RCC 7860 (cell line): ENCODE measurements at places on chromosomes 12 and 14.

GRCh38 chr14:100826391-100827100 is 628 bp downstream of the MEG3 start:
- DNase-seq: no peak

DNA sequence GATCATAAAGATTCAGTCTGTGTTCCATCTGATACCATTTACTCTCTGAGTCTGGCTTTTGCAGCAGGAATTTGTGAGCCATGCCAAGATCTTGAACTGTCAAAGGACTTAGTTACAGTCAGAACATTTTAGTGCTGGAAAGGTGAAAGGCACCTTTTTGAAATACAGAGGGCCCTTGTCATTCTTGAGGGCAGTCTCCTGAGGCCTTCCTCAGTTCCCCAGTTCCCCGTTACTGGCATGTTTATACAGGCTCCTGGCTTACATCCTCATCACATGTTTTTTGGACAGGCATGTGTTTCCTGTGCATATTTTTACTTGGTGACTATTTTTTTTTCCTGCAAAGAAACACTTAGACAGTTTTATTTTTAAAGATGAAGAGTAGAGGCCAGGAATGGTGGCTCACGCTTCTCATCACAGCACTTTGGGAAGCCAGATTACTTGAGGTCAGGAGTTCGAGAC is 21.0 kb downstream of the CFAP54 start:
- no peak for DNase-seq

- peak; percentile 56 for DNase-seq
These were observed 6.9 kb upstream of the ADCY6 start for GRCh38 chr12:48795550-48796455.

DNA sequence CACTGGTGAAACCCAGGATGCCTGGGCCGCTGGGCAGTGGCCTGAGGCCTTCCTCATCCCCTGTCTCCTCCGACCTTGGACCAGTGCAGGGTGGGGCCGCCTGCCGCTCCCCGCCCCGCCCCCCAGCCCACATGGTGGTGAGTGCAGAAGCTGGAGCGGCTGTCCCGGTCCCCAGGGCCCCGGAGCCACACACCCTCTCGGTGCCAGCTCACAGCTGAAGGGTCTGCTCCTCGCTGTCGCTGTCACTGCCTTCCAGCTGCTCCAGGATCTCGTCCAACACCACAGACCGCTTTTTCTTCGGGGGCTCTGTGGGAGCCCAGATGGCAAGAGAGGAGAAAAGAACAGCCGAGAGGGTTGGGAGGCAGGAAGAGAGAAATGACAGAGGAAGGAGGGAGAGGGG is 143.1 kb downstream of the RBM19 start:
- no peak for DNase-seq

DNA sequence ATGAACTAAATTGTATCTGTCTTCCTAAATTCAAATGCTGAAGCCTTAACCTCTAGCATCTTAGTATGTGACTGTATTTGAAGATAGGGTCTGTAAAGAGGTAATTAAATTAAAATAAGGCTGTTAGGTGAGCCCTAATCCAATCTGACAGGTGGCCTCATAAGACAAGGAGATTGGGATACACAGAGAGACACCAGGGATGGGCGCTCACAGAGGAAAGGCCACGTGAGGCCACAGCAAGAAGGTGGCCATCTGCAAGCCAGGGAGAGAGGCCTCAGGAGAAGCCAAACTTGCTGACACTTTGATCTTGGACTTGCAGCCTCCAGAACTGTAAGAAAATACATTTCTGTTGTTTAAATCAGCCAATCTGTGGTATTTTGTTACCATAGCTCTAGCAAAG is 110.6 kb downstream of the GTF2A1 start:
- DNase-seq: no peak

GRCh38 chr12:9667403-9668160 is 1.9 kb upstream of the CLEC2D start:
- no peak for DNase-seq

DNA sequence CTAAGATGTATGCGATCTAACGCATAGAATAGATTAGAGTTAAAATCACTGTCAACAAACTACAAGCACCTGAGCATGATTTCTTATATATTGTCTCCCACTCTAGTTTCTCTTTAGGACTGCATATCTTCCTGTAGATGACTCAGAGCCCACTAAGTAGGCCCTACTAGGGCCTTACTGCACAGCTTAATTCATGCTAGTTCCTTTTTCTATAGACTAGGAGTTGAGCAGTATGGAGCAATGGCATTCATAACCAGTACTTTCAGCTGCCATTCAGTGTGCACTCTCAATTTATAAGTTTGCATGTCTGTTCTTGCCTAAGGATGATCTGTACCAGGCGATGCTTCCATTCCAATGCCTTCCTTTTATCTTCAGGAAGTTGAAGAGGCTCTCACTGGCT is 103.5 kb downstream of the METTL25 start:
- peak; percentile 11 for DNase-seq

DNA sequence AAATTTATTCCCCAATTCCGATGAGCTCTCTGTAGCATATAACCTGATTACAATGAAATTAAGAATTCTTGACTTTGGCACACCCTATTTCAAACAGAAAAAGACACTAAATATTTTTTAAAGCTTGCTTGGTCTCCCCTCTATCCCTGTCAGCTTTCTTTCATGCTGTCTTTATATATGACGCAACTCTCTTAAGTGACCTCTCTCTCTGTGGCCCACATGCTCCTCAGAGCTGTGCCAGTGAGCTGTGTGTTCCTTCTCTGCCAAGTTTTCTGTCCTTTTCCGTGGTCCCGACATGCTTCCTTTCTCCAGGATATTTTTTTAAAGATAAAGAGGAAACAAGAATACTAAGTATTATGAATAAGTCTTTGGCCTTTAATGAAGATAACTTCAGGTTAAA is 484.0 kb downstream of the ETNK1 start:
- DNase-seq: no peak

DNA sequence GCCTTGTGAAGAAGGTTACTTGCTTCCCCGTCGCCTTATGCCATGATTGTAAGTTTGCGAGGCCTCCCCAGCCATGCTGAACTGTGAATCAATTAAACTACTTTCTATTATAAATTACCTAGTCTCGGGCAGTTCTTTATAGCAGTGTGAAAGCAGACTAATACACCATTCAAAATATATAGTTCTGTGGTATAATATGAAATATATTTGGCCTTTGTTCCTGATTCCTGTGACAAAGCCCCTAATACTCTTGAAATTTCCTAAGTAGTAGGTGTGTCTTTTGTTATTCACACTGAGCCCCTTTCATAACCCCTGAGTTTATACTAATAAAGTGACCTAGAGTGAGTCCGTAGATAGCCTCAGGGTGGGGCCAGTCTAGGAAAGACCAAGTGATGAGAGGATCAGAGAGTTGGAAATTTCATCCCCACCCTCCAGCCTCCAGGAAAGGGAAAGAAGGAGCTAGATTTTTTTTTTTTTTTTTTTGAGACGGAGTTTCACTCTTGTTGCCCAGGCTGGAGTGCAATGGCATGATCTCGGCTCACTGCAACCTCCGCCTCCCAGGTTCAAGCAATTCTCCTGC is 19.4 kb upstream of the STRN3 start:
- DNase-seq: no peak

DNA sequence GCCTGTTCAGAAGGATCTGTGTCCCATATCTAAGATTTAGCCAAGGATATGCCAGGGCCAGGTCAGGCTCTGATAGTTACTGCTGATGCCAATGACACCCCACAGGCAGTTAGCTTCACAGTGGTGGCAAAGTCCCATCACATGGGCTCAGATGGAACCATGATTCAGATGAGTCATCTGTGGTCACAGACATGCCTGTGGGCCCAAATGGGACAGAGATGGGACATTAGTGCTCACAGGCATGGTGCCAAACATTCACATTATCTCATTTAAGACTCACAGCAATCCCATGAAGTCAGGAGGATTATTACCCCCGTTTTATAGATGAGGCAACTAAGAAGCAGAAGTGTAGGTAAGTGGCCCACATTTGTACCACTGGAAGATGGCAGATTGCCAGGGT is 207.8 kb downstream of the DPF3 start:
- peak; percentile 23 for DNase-seq

- DNase-seq: no peak
These were observed 1.6 kb upstream of the TXNRD1 start for GRCh38 chr12:104213952-104214351.

DNA sequence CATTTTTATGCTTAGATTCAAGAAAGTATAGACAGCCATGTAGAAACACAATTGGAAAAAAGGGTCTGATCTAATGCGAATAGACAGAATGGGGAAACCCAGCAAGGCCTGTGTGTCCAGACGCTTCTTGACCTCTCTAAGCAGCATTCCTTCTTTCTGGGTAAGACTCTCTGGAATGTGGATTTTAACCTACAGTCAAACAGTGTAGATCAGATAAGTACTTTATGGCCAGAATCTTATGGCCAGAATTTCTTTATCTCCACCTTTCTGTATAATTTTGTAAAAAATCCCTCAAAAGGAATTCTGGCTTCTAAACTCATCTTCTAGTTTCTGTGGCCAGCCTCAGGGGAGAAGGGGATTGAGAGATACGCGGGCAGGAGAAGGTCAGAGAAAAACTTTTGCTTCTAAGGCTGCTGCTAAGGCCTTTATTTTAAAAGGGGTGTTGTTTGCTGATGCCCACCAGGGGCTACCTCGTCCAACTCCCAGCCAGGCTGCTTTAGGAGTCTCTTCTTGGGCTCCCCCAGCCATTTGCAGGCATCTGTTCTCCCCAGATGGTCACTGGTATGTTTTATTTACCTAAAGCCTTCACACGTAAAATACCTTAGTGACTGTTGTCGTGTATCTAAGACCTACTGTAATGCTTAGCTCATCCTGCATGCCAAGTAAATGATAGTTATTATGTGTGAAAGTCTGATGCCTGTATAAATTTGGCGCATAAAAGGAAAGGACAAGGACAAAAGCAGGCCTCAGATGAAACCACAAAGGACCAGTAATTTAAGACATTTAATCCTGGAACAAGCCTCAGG is 68.4 kb downstream of the ANO6 start:
- DNase-seq: peak; percentile 74

GRCh38 chr14:32623300-32624093 is 294.4 kb downstream of the AKAP6 start:
- no peak for DNase-seq

DNA sequence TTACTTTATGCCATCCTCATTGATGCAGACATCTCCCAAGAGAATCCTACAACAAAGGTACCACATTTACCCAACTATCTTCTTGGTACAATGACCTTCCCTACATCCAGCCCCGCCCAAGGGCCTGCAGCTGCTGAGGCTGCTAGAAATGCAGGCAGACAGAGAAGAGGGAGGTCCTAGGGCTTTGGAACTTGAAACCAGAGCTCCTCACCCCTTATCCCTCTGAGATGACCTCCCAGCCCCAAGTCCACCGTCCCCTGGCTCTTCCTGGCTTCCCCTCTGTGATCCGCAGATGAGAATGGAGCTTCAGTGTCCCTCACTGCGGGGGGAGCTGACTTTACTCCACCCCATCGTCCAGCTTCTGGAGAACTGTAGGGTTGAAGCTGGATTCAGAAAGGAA is 1.6 kb upstream of the TNFRSF1A start:
- DNase-seq: no peak

GRCh38 chr14:55272387-55272786 is 1.2 kb downstream of the FBXO34 start:
- no peak for DNase-seq
